ENCODE measurements at places on chromosomes 13 and 19.

GRCh38 chr13:40172149-40172591, 494.3 kb downstream of the FOXO1 start:
- DNase-seq, result no peak

DNA sequence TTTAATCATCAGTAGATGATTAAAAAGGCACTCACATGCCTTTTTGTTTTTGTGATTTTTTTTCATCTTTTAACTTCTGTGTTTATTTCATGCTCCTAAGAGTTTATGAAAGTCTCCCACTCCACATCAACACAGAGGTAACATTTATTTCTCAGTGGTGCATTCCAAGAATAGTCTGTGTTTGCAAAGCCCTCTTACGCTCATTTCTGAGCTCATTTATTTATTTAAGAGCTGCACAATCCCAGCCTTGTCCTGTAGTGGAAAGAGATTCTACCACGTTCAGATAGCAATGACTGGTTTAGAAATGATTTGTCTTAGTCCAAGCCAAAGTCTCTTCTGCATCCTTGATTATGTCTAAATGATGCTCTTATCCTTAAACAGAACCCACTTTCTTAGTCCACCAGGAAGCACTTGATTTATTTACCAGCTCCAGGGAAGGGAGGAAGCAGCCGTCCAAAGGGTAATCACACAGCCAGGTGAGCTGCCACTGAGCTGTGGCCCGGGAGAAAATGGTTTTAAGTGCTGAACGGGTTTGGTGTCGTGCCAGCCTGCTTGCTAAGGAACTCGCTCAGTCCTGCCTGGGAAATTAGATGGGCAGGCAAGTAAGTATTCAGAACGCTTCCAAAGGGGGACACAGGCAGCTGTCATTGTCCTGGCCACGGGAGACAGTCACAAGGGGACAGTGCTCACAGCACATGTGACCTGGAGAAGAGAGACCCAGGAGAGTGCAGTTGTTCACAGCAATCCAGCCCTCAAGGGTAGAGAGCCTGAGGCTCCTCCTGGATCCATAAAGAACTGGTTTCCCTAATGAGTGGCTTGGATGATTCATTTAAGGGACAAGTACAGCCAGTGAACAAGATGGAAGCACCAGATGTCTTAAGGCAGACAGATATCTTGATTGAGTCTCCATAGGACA, 131.8 kb upstream of the WASF3 start:
- no peak for DNase-seq

- DNase-seq, result no peak
These were observed 724 bp upstream of the ZNF780A start for GRCh38 chr19:40091205-40092129.

GRCh38 chr19:11963566-11964355, 1.1 kb upstream of the ZNF763 start:
- peak; percentile 77 for DNase-seq

DNA sequence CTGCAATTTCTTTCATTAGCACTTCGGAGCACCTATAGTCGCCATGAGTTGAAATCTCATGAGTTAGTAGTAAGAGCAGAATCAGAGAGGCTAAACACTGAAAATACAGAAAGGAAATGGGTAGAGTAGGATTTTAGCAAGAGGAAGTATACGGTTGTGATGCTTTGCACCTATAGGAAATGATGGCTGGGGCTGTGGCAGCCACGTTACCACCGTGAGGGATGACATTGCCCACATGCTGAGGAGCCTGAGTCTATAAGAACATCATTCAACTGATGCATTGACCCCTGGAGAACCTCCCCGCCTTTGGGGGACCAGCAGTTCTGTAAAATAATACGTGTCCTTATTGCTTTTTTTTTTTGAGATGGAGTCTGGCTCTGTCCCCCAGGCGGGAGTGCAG, 20.4 kb downstream of the FAM187B start:
- DNase-seq, result no peak

GRCh38 chr13:111503905-111504695, 183.7 kb downstream of the TEX29 start:
- DNase-seq, result no peak
